ENCODE measurements at places on chromosomes 1 and 21. TPM values are rescaled to one million over a fixed set of nuclear protein-coding genes. Genes with fewer than 3 reads are reported as not detected.

Gene NUDT4B
- total RNA-seq, result 3.7 TPM

Gene DNAJC28
- total RNA-seq, result 2.7 TPM

Gene RBM34
- 53.8 TPM for total RNA-seq

Gene GPR25
- total RNA-seq, result not detected

Measured in urinary bladder (tissue), 4 donors.